Stimulated activated CD8-positive, alpha-beta memory T cell treated with anti-CD3 and anti-CD28 coated beads, Interleukin-2, amount 100 ng/mL, for 48 hours (primary cell): ENCODE measurements at places on chromosomes 2 and 18.

DNA sequence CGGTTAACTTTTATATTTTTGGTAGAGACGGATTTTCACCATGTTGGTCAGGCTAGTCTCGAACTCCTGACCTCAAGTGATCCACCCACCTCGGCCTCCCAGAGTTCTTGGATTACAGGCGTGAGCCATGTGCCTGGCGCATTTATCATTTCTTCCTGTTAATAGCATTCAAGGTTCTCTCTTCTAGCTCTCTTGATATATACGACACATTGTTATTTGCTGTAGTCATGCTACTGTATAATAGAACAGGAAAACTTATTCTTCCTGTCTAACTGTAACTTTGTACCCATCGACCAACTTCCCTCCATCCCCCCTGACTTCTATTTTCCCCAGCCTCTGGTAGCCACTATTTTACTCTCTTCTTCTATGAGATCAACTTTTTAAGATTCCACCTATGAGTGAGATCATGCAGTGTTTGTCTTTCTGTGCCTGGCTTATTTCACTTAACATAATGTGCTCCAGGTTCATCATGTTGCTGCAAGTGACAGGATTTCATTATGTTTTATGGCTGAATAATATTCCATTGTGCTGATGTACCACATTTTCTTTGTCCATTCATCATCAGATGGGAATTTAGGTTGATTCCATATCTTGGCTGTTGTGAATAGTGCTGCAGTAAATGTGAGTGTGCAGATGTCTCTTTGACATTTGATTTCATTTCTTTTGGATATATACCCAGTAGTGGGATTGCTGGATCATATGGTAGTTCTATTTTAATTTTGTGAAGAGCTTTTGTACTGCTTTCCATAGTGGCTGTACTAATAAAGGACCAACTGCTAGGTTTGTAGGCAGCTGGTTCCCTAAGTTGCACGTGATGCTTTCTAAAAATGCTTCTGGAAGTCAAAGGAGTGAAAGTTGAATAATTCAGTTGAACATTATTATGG is 205.2 kb downstream of the PRKCE start:
- DNase-seq: no peak

- no peak for DNase-seq
Observed at GRCh38 chr2:162063899-162064298, 10.1 kb downstream of the DPP4 start.

GRCh38 chr2:26537069-26537825 is 59.3 kb upstream of the OTOF start:
- no peak for DNase-seq

DNA sequence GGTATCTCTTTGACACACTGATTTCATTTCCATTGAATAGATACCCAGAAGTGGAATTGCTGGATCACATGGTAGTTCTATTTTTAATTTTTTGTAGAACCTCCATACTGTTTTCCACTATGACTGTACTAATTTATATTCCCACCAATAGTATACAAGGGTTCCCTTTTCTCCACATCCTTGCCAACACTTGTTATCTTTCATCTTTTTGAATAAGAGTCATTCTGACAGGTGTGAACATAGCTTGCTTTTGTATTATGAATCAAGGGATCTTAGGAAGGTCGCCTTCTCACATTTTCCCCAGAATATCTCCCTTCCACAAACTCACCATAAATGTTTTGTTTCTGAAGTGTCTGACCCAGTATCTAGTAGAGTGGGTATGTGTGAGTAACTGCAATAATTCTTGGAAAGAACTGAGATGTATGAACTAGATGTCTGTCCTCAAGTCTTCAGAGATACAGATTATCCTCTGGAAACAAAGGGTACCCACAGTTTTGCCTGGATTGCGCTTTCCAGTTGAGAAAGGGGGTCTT is 17.1 kb upstream of the SP3 start:
- no peak for DNase-seq

DNA sequence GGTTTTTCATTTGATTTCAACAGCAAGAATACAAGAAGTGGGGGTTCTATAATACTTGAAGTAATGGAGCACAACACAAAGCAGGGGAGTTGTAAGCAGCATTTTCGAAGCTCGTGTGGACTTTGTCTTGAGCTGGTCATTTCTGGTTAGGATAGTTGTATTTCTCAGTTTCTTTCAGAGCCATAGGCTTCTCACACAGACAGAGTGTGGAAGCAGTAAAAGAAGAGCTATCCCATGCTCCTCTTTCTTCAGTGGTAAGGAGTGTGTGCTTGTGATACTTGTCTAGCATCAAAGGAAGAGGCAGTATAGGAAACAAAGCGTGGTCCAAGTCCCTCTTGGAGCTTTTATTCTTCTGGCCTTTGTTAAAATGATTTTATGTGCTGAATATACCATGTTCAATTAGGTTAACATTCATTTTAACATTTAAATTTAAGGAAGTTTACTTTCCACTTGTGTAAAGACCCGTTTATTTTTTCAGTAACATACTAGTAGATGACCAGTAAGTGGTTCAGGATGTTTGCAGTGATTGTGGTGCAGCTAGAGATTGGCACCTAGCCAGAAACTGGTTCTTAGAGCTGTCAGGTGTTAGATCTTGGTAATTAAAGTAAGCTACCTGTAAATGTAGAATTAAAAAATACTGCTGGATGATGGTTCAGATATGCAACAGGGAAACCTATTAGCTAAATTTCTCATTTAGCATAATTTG is 14.6 kb downstream of the CCNYL1 start:
- no peak for DNase-seq

GRCh38 chr18:52046842-52047241 is 293.2 kb upstream of the DCC start:
- no peak for DNase-seq

DNA sequence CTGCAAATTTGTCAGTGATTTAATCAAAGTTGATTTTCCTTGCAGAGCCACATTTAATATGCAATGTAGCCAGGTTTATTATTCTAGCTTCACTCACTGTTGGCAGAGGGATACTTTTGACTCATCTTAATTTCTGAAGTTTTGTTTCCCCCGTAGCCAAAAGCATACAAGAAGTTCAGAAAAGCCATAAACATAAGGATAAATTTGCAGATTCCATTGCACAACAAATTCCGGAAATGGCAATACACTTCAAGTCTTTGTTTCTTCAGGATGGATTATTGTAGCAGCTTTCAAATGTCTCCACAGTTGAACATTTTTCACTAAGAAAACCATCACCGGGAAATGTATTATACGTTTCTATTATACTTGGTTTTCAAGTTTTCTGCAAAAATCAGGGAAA is 88.0 kb upstream of the ZCCHC2 start:
- DNase-seq: no peak

DNA sequence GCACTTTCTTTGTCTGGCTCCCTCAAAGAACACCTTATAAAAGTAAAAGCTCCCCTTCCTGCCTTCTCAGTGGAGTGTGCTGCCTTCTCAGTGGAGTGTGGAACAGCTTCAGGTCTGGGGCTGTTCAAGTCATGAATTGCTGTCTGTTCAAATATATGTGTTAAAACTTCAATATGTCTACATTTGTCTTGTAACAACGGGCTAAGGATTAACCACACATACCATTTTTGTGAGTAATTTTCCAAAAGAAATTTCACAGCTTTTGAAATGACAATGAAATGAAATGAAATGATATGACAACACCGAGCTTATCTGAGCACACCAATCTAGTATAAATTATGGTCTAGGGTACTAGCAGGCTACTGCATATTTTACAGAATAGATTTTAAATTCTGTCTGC is 42.9 kb downstream of the CABYR start:
- no peak for DNase-seq
